Right forelimb (tissue), 1 donor: ENCODE measurements at places on chromosomes 12 and 14.

- DNase-seq, result no peak
Measured at GRCh38 chr12:37545759-37546158, 770.8 kb upstream of the ALG10B start.

DNA sequence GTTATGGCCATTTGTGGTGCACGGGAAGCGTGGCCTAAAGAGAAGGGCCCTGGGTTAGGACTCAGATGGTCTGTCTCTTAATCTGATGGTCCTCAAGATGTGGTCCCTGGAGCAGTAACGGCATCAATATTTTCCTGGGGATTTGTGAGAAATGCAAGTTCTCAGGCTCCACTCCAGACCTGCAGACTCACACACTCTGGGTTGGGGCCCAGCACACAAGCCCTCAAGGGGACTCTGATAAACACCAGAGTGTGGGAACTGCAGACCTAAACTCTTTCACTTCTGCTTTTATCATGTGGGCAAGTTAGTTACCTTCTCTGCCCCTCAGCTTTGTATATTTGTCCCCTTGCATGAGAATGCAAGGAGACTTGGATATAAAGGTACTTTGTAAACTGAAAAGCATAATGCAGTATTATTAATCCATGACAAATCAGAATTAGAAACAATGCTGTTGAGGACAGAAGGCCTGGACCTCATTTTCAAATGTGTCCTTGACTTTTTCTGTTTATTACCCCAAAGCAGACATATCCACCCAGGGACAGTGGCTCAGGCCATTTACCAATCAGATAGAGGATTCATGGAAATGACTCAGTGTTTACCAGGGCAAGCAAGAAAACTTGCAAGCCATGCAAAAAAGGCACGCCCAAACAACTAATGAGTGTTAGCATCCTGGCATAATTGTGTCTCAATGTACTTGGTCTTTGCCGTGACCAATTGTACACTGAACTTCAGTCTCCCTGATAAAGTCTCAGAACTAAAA lies 157.0 kb downstream of the ASCL1 start:
- DNase-seq, result no peak

DNA sequence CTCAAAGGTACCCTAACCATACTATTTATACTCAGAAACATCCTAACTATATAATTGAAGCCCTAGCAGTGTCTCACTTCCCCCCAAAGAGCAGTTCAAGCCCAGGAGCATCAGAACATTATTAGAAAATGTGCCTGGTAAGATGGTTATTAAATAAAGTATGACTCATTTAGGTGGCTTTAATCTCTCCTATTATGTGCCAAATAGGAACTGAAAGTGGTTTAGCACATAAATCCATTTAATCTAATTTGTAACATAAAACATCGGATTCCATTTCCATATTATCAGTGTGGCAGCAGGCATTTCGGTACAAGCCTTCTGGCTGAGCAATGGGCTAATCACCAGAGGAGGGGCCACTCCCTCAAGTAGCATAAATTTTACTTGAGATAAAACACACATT lies 395.2 kb upstream of the TMTC1 start:
- no peak for DNase-seq

- peak; percentile 83 for DNase-seq
Measured at GRCh38 chr12:117212563-117213190, 22.4 kb upstream of the FBXO21 start.

GRCh38 chr12:112992541-112993398 lies 14.5 kb downstream of the OAS2 start:
- peak; percentile 55 for DNase-seq

- DNase-seq, result no peak
Measured at GRCh38 chr14:68397822-68398221, 395.0 kb downstream of the ZFP36L1 start.

GRCh38 chr14:23376482-23377197 lies at the start of gene CMTM5:
Gene CMTM5 (plus strand): TSS chr14:23377046. CDS start chr14:23377252, 206 bp downstream.
- peak; percentile 67 for DNase-seq

DNA sequence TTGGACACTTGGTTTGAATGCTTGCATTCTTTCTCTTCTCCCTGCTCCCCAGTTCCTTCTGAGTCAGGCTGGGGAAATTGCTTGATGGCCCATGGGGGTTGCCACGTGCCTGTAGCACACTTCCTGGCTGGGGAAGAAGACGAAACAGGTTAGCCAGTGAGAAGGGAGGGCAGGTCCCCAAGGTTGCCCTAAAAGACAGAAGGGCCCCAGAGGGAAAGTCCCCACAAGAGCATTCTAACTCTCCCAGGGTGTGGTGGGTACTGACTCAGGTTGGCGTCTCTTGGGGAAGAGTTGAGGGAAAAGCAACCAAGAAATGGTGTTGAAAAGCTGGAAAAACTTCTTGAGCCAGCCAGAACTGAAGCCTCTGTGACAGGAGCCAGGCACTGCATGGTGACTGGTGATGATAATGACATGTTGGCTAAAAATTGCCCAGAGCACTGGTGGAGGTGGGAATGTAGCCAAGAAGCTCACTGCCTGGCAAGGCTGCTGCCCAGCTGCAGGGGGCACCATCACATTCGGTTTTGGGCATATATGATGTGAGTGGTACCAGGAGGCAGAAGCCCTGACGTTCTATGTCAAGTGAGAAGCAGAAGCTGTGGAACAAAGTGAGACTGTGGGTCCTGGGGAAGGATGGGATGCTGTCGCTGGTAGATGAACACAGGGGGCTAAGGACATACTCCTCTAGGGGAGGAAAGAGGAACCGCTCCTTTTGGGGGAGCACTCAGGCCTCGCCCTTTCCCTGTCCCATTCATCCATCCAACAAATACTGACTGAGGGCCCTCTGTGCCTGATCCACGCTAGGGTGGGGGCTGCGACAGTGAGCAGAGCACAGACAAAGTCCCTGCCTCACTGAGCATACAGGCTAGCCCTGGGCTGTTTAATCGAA lies 8.1 kb upstream of the RABGGTA start:
- DNase-seq, result no peak

DNA sequence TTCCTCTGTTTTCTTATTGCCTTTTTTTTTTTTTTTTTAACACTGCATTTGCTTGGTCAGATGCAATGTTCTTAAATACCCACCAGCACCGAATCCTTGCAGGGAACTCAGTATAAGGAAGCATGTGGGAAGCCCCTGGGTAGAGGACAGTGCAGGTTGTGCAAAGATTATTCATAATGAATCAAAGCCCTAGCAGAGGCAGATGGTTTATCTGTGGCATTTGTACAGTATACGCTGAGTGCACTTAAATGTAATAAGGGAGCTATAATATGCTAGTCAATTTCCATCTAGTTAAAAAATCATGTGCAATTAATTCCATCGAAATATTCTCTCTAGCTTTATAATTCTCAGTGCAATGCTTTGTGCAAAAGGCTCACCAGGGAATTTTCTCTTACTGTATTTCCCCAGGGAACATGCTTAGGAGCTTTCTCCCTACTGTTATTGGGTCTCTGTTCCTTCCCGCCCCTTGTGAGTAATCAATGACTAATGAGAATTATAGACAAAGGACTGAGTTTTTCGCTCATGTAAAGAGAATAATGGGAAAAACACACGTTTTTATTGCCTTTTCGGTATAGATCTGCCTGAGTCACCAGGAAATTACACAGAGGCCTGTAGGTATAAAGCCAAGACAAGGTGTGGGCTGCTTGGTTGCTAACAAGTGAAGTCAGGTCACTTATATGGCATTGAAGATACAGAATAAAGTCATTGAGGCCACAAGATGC lies 1214.3 kb upstream of the TMEM132C start:
- no peak for DNase-seq

GRCh38 chr14:96086574-96087077 lies 47.5 kb downstream of the C14orf132 start:
- DNase-seq, result no peak

- DNase-seq, result no peak
Measured at GRCh38 chr12:68665016-68665569, 21.7 kb upstream of the NUP107 start.

DNA sequence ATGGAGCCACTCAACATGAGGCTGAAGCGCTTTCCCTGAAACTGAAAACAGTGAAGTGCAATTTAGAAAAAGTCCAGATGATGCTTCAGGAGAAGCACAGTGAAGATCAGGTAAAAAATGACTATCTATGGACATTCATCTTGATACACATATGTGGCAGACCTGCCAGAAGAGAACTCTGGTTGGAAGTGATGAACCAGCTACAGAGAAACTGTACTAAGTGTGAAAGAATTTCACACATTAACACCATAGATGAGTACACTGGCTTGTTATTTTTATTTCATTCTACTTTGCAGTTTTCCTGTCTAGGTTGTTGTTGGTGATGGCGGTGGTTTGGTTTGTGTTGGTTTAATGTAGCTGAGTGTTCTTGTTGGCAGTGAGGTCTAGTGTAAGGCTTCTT lies 174.7 kb downstream of the ESR2 start:
- no peak for DNase-seq

DNA sequence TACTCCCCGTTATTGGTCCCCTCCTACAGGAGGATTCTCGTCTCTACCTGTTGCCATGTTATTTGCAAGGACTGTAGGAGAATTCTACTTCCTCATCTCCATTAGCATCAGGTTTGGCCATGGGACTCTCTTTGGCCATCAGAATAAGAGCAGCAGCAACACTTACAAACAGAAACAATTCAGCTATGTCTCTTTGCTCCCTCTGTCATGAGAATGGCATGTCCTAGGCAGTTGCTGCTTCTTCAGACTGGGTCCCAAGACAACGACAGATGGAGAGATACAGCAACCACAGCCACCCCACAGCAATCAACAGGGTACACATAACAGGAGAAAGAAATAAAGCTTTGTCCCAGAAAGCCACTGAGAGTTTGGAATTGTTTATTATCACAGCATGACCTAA lies 19.7 kb downstream of the SLC41A2 start:
- no peak for DNase-seq

DNA sequence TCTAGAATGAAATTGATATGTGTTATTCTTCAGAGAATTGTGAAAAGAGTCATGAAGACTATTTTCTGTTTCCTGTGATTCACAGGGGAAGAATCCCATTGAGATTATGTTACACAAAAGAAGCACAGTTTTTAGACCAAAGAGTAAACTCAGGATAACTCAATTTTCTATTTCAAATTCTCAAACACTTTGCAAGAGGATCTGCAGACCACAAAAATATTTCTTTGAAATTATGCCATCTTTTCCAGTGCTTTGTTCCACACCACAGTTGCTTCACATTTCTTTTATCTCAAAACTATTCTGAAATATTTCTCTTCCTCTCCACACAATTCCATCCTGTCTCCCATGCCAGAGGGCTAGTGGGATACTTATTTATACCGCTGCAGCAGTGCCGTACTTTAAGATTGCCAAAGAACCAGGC lies 188.9 kb upstream of the FOXG1 start:
- no peak for DNase-seq

GRCh38 chr12:124098101-124098757 lies 125.2 kb downstream of the ZNF664 start:
- DNase-seq, result no peak

DNA sequence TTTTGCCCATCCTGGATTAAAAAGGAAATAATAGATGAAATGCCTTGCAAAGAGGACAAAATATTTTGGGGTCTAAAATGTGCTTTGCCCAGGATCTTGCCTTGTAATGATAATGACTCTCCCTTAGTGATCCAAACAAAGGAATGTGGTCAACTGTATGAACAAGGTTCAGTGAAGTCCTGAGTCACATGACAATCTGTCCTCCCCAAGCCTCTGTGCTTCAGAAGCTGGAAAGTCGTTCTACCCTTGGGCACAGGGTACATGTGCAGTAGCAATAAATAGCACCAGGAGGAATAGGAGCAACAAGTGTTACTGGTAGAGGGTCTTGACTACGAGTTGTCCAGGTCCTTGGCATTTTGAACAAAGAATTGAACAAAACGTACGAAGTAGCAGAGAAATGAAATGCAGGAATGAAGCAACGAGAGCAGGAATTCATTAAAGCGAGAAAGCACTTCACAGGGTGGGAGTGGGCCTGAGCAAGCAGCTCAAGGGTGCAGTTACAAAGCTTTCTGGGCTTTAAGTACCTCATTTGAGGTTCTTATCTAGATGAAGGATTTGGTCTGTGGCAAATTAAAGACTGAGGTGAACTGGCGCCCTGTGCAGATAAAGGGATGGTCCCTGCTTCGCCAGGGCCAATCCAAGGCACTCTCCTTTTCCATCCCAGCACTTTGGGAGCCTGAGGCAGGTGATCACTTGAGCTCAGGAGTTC lies 65.8 kb downstream of the RESF1 start:
- no peak for DNase-seq

DNA sequence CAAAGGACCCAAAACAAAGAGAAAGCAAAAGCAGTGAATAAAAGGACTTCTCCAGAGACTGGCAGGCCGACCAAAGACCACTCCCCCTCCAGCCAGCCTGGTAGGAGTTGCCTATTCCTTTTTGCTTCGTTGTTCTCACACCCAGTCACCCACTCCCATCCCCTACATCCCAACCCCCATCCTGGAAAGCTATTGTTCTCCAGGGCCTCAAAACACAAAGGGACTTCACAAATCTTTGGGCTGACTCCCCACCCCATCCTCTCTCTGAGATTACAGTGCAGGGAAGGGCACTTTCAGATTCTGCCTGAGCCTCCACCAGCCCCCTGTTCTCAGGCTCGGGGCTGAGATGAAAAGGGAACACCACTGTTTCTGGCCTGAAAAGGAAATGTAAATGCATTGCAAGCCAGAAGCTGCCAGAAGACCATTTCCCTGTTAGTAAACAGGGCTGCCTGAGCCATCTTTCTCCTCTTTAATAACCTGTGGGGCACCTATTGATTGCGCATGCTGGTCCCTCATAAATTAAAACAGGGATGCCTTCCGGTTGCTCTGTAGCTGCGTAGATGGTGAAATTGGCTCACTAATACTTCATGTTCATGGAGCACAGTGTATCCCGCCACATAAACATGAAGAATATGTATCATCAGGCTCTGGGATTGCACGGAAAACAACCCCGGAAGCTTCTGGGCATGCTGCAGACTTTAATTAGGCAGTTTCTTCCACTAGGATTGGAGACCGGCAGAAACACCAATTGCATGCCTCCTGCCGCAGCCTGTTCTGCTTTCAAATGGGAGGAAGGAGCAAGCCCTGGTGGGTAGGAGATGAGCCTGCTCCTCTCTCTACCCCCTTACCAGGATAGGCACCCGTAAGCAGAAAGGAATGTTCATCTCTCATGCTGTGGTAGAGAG lies 130.3 kb upstream of the FUT8 start:
- DNase-seq, result no peak

DNA sequence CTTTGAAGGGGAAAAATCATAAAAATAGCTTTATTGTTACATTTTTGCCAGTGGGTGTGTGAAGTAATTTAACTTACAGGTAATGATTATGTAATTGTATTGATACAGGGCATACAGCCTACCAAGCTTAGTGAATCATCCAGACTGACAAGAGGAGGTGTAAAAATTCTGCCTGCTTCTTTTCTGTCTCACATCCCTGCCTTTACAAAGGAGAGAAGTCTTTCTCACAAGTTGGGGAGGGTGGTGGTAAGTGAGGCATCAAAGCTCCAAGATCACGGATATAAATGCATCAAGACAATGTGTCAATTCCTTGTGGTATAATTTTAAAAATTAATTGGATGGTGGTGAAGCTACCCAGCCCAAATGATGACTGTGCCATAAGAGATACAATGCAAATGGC lies 39.0 kb upstream of the G2E3 start:
- DNase-seq, result no peak
